ENCODE measurements at places on chromosomes 11 and 22. TPM values are rescaled to one million over a fixed set of nuclear protein-coding genes. Genes with fewer than 3 reads are reported as not detected.

Gene C11orf65
- total RNA-seq: 1.0 TPM

Gene OR5B21
- total RNA-seq: not detected

Gene SYT8
- 11.3 TPM for total RNA-seq

Gene CD248
- total RNA-seq: 0.27 TPM

- no peak overlapping the region for H3K4me3 ChIP-seq
- DNase-seq: peak; percentile 17
- H3K27me3 ChIP-seq: no peaks in the 10 kb centered on the region
- no peak overlapping the region for H3K27ac ChIP-seq
- H3K36me3 ChIP-seq: no peaks in the 10 kb centered on the region
Measured at GRCh38 chr11:119478711-119479285, 55.8 kb upstream of the THY1 start.

- H3K36me3 ChIP-seq: no peaks in the 10 kb centered on the region
- no peak overlapping the region for H3K4me3 ChIP-seq
- no peaks in the 10 kb centered on the region for H3K27me3 ChIP-seq
- DNase-seq: no peak
Measured at GRCh38 chr11:61012737-61013215, 41.3 kb downstream of the CD6 start.

DNA sequence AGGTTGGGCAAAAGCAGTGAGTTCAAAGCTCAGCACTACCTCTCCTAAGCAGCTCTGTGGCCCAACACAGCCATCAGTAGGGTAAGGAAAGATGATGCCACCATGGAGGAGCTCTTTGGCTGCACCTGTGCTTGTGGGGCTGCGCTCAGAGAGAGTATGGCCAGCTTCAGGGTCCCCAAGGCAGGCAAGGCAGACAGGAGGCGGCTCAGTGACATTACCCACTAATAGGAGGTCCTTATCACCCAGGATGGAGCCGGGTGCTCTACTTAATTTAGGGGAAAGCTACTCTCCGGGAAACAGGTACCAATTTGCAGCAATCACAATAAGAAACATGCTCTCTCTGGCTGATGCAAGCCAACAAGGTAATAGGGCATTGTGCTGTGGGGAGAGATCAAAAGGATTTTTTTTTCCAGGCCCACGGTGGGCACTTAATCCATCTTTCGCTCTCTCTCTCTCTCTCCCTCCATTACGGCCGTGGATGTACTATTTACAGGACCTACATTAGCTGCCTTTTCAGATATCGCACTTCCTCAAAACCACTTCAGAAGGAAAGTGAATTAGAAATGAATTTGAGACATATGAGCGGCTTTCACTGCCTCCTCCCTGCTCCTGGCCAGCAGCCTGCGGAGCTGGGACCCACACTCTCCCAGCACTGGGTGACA, 446.3 kb downstream of the SOX6 start:
- H3K4me1 ChIP-seq: no peaks in the 10 kb centered on the region
- H3K36me3 ChIP-seq: no peaks in the 10 kb centered on the region
- no peak for DNase-seq
- no peak overlapping the region for H3K4me3 ChIP-seq

GRCh38 chr11:88229303-88229702, 54.1 kb upstream of the RAB38 start:
- DNase-seq: no peak
- H3K4me1 ChIP-seq: no peaks in the 10 kb centered on the region
- no peaks in the 10 kb centered on the region for H3K27me3 ChIP-seq
- H3K27ac ChIP-seq: no peak overlapping the region
- H3K4me3 ChIP-seq: no peak overlapping the region

DNA sequence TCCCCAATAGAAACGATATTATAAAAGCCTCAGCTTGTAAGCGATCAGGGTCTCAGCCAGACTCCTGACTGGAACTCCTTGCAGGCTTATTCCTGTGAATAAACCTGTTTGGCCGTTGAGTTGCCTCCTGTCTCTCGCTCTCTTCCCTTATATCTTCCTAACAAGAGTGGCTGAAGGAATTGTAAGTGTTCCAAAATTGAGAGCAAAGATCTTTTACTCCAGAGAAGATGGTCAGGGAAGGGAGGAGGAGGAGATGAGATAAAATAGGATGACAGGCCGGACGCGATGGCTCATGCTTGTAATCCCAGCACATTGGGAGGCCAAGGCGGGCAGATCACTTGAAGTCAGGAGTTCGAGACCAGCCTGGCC, 1.2 kb upstream of the SLC37A4 start:
- H3K36me3 ChIP-seq: peaks cover 12% of the 10 kb centered on the region
- no peak for DNase-seq
- no peak overlapping the region for H3K4me3 ChIP-seq
- H3K27ac ChIP-seq: no peak overlapping the region
- H3K4me1 ChIP-seq: peaks cover 23% of the 10 kb centered on the region

DNA sequence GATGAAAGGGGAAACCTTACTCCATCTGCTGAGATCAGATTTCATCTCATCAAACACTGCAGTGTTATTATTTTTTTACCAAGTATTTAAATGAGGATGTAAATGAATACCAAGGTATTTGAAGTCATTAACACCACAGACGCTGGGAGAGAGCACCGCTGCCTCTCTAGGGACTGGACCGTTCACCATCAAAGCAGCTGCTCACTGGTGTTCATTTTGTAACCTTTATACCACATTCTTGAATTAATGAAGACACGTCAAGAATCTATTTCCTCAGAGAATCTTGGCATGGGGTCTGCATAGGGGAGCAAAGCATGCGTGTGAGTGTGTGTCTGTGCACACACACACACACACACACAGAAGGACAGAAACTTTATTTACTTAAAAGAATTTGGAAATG, 15.6 kb downstream of the SIAE start:
- H3K4me3 ChIP-seq: no peak overlapping the region
- H3K4me1 ChIP-seq: peaks cover 6% of the 10 kb centered on the region
- H3K27ac ChIP-seq: no peak overlapping the region
- H3K36me3 ChIP-seq: no peaks in the 10 kb centered on the region
- no peak for DNase-seq
- H3K27me3 ChIP-seq: no peaks in the 10 kb centered on the region

GRCh38 chr11:62459080-62459479, 40.2 kb downstream of the SCGB1A1 start:
- H3K4me3 ChIP-seq: no peak overlapping the region
- no peaks in the 10 kb centered on the region for H3K27me3 ChIP-seq
- H3K4me1 ChIP-seq: peaks cover 64% of the 10 kb centered on the region
- H3K27ac ChIP-seq: peak overlapping the region; percentile 84
- no peaks in the 10 kb centered on the region for H3K36me3 ChIP-seq

GRCh38 chr22:38346506-38346905, 29.3 kb upstream of the CSNK1E start:
- H3K36me3 ChIP-seq: no peaks in the 10 kb centered on the region
- no peak overlapping the region for H3K27ac ChIP-seq
- 0 out of 2 replicates have a peak, but pooled peaks cover 5% of the 10 kb centered on the region for H3K4me1 ChIP-seq
- H3K27me3 ChIP-seq: no peaks in the 10 kb centered on the region
- no peak overlapping the region for H3K4me3 ChIP-seq
